ENCODE measurements at places on chromosomes 1 and 21. TPM values are rescaled to one million over a fixed set of nuclear protein-coding genes. Genes with fewer than 3 reads are reported as not detected.

PDE4B gene
- total RNA-seq: 34.5 TPM

DNA sequence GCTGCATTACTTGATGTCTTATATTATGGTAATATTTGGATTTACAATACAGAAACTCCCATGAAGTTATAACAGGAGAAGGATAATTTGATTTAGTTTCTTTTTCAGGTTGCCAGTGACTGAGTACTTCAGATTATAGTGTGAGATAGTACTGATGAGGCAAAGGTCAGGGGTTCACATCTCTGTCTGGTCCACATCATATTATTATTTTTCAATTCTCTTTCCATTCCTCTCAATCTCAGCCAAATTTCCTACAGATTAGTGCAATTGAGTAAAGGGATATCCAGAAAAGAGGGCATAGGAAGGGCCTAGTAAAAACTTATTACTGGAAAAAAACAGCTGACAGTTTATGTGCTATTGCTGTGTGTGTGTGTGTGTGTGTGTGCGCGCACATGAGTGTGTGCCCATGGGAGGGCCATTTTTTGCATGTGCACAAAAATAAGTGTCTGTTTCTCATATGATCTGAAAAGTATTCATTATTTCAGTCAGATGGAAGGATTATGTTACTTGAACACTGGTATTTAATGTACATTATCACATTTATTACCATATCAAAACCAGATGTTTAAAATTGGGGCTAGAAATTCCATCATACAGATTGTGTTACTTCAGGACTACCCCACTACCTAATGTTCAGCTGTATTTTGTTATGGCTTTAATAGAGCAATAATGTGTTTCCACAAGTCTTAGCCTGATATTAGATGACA, 78.3 kb upstream of the KCNK2 start:
- H3K27me3 ChIP-seq: no peaks in the 10 kb centered on the region
- H3K27ac ChIP-seq: no peak overlapping the region
- DNase-seq: no peak

CRABP2 gene
- total RNA-seq: 0.71 TPM

DNA sequence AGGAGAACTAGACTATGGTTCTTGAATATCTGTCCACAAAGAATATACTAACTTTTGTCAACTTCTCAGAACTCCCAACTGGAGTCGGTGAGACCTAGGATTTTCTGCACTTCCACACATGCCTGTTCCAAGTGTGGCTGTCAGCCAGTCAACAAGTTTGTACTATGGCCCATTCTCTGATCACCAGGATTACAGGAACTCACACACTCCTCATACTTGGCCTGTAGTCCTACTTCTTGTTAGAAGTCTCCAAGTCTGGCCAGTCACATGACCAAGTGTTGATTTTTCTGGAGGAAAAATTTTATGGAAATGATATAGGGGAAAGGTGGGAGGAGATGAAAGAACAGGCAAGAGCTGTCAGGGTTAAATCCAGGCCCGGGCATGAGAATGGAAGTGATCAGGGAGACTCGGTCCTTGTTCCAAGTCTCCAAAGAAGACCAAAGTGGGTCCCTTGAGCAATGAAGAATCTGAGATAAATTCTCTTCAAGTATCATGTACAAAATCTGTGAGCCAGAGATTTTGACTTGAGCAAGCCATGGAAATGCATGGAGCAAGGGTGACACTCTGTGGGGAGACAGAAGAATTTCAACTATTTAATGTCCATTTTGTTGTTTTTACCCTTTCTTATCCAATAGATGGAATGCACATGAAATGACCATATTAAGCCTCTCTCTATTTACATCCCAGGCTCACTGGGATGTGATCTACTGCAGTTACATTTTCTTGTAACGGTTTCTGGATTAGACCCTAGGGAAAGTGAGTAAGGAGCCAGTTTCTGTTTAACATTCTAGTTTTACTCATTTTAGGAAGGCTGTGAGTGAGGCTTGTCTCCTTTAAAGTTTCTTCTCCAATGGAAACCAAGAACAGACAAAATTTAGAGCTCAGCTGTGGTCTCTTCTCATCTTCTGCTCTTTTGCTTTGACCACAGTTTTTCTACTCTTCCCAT, 320.9 kb downstream of the ASTN1 start:
- H3K4me3 ChIP-seq: no peak overlapping the region
- H3K4me1 ChIP-seq: no peaks in the 10 kb centered on the region
- DNase-seq: no peak
- no peaks in the 10 kb centered on the region for H3K36me3 ChIP-seq

HAO2 gene
- not detected for total RNA-seq

ANGPTL7 gene
- not detected for total RNA-seq

DNA sequence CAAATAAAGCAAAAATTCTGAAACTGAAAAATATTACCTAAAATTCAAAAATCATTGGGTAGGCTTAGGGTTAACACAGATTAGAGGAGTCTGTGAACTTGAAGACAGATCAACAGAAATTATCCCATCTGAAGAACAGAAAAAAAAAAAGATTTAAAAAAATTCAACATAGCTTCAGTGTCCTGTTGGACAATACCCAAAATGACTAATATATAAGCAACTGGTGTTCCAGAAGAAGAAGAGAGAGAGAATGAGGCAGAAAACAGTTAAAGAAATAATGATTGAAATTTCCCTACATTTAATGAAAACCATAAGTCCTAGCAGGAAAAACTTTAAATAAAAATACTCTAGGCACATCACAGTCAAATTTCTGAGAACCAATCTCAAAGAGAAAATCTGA, 31.5 kb downstream of the TMCO1 start:
- H3K36me3 ChIP-seq: peaks cover 28% of the 10 kb centered on the region
- H3K27ac ChIP-seq: no peak overlapping the region
- H3K27me3 ChIP-seq: no peaks in the 10 kb centered on the region

DNA sequence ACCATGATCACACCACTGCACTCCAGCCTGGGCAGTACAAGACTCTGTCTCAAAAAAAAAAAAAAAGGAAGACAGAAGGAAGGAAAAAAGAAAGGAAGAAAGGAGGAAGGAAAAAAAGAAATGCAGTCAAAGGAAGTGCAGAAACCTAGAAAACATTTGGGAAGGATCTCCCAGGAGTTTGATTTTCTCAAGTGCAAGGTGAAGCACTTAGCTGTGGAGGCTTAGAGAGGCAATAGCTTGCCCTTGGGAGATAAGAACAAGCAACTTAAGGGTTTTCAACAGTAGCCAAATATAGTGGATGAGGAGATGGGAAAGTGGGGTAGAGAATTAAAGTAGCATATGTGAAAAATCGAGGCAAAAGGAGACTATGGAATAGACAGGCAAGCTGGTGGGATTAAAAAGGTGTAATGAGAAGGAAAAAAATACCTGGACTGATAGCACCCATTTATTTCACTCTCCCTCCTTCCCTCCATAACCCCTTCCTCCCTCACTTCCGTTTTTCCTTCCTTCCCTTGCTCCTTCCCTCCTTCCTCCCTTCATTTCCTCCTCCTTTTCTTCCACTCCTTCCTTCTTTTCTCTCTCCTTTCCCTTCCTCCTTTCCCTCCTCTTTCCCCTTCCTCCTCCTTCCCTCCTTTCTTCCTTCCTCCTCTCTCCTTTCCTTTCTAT, 6.8 kb upstream of the FAM89A start:
- no peaks in the 10 kb centered on the region for H3K36me3 ChIP-seq
- no peak for DNase-seq
- no peak overlapping the region for H3K4me3 ChIP-seq
- no peak overlapping the region for H3K27ac ChIP-seq

GRCh38 chr1:209723756-209724693, 19.4 kb downstream of the HSD11B1 start:
- H3K4me3 ChIP-seq: no peak overlapping the region
- no peaks in the 10 kb centered on the region for H3K27me3 ChIP-seq
- no peak overlapping the region for H3K27ac ChIP-seq
- no peaks in the 10 kb centered on the region for H3K36me3 ChIP-seq
- peaks cover 15% of the 10 kb centered on the region for H3K4me1 ChIP-seq
